ENCODE measurements at places on chromosomes 4 and X. TPM values are rescaled to one million over a fixed set of nuclear protein-coding genes. Genes with fewer than 3 reads are reported as not detected.

DNA sequence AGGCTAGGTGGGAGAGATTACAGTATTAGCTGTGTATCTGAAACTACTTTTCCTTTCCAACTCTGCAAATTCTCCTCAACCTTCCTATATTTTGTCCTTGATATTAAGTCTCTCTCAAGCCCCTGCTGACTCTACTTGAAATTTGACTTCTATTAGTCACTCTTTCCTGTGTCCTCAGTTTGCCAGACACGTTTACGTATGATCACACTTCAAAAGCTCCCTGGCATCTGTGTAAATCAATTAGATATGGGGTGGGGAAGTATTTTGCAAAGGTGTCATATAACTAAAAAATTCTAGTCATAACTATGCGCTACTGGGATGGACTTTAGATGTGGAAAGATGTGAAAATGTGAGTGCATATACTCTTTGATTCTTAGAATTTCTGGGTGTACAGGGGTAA, 67.4 kb upstream of the ARHGAP24 start:
- no peak for DNase-seq

GRCh38 chr4:5118091-5118786, 67.0 kb downstream of the STK32B start:
- no peak for DNase-seq

DNA sequence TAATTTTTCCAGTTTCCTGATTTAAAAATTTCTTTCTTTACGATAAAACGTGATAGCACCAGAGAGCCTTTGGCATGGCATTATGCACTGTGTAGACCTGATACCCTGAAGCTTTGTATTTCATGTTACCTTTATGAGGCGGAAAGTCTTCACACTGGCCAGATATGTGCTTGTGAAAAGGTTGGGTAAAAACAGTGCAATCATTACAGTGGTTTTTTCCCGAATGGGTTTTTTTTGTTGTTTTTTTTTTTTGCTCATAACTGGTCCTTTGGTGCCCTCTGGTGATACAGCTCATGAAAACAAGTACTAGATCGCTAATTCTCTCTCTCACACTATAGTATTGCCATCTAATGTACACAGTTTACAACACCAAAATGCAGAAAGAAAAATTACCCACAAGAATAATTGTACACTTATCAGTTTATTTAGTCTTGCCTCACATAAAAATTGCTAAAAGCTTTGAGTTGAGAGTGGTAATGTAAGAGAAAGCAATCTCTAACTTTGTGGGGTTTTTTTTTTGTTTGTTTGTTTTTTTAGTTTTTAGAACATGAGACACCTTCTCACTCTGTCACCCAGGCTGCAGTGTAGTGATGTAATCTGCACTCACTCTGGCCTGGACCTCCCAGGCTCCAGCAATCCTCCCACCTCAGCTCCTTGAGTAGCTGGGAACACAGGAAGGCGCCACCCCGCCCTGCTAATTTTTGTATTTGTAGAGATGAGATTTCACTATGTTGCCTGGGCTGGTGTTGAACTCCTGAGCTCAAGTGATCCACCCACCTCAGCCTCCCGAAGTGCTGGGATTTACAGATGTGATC, 21.3 kb downstream of the SPCS3 start:
- peak; percentile 61 for DNase-seq

FREM3 gene
- 0.22 TPM for total RNA-seq

CXCR3 gene
- total RNA-seq, result not detected

Data from lung microvascular endothelial cell (primary cell).